Fibroblast of lung (primary cell): ENCODE measurements at places on chromosomes 1 and 21. TPM values are rescaled to one million over a fixed set of nuclear protein-coding genes. Genes with fewer than 3 reads are reported as not detected.

The NPL gene
- 2.6 and 3.9 TPM in 2 replicates for total RNA-seq

The OXCT2 gene
- 5.4 and 6.4 TPM in 2 replicates for total RNA-seq

The NIPAL3 gene
- 25.9 and 85.2 TPM in 2 replicates for total RNA-seq

The GNG4 gene
- under 0.01 TPM in 2 replicates for total RNA-seq

The CRP gene
- not detected in 2 replicates for total RNA-seq

The PLA2G2C gene
- not detected in 2 replicates for total RNA-seq

The ATP6V1G3 gene
- not detected in 2 replicates for total RNA-seq

The CR1 gene
- not detected in 2 replicates for total RNA-seq

The GJB3 gene
- not detected in 2 replicates for total RNA-seq
